Hematopoietic multipotent progenitor cell treated with erythropoietin and hydrocortisone succinate and interleukin-3 and kit ligand, for 4 days (in vitro differentiated cells): ENCODE measurements at places on chromosomes 3 and 15.

- DNase-seq = no peak
Measured at GRCh38 chr15:77717333-77717990, 84.8 kb upstream of the LINGO1 start.

DNA sequence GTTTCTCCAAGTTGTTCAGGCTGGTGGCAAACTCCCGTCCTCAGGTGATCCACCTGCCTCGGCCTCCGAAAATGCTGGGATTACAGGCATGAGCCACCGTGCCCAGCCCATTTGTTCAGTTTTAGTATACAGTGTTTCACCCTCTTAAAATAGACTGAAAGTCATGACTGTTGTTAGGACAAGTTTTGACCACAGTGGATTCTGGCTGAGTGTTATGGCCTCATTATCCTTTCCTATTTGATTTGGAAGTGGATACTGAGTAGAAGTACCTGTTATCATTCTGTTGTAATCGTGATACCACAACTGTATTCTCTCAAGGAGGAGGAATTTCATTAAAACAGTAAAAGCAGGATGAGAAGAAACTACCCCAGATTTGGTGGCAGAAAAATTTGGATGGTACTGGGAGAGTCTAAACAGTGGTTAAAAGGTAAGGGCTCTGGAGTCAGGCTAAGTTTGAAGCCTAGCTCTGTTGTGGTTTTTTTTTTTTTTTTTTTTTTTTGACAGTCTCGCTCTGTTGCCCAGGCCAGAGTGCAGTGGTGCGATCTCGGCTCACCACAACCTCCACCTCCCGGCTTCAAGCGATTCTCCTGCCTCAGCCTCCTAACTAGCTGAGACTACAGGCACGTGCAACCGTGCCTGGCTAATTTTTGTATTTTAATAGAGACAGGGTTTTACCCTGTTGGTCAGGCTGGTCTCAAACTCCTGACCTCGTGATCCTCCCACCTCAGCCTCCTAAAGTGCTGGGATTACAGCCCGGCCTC is 2.6 kb downstream of the MAP2K1 start:
- DNase-seq = no peak

DNA sequence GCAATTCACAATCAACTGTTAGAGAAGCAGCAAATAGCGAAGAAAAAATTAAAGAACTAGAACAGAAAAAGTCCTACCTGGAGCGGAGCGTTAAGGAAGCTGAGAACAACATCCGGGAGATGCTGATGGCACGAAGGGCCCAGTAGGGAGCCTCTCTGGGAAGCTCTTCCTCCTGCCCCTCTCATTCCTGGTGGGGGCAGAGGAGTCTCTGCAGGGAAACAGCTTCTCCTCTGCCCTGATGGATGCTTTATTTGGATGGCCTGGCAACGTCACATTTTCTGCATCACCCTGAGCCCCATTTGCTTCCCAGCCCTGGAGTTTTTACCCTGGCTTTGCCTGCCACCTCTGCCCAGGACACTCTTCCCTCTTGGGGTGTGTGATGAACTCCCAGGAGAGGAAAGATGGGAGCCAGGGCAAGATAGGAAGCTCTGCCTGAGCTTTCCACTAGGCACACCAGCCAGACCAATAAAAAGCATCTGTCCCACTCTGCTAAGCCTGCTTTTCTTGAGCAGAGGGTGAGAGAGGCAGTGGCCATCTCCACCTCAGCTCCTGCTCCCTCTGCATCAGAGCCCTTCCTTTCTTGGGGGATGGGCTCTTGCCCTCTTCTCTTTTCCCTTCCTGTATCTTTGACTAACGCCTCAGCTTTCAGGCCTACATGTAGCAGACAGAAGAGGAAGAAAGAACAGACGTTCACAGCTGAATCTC is 39.4 kb downstream of the PPARG start:
- DNase-seq = no peak

DNA sequence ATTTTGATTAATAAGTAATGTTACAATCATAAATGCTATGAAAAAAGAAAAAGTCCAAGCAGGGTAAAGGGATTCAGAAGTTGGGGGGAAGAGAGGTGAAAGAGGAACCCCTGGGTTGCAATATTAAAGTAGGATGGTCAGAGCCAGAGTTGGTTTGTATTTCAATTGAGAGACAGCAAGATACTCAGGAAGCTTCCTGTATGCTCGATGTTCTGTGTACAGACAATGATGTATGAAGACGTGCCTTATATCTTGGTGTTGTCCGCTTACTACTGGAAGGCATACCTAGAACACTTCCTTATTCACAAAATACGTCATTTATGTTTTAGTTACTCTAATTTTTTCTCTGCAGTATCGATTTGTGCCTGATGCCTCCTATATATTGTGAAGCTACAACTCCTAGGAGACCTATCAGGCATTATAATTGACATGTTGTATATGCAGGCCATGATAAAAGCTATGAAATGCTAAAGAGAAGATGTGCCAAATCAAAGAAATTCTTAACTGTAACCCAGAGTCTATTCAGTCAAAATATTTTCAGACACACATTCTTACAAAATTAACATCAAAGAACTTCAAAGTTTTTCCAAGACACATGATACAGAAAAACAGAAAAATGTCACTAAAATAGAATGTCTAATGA is 87.5 kb downstream of the TBL1XR1 start:
- peak; percentile 22 for DNase-seq

GRCh38 chr3:99708207-99708745 is 69.9 kb downstream of the COL8A1 start:
- no peak for DNase-seq

DNA sequence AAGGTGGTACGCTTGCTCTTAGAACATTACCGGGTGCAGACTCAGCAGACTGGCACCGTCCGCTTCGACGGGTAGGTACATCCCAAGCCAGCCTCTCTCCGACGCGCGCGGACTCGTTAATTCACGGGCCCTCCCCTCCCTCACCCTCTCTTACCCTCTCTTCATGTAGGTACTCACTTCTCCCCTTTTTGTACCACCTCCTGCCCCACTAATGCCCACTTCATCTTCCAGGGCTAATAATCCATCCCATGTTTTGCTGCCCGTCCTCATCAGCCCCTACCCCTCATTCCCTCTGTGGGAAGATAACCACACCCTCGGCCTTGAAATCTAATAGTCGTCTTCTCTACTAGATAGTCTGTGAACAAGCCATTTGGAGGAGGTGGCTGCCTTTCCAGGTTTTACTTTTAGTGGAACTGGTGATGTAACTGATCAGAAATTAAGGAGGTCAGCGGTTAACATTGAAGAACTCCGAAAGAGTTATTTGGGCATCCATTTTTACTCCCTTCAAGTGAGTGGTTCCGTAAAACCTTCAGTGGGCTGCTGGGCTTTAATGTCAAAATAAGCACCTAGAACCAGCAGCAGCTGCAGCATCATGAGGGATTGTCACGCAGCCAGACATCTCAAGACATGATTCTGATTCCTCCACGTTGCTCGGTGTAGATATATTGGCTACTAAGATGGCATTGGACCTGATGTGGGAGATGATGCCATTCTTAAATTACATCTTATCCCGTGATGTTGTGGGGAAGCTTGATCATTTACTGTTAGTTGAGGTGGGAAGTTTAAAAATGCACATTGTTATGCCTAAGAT is 1.3 kb downstream of the FEM1B start:
- peak; percentile 59 for DNase-seq

GRCh38 chr3:28267984-28268849 is 26.8 kb downstream of the CMC1 start:
- no peak for DNase-seq

- DNase-seq = no peak
Measured at GRCh38 chr15:68801572-68802148, 19.0 kb downstream of the ANP32A start.

- peak; percentile 73 for DNase-seq
Measured at GRCh38 chr15:67148196-67148701, 82.8 kb downstream of the SMAD3 start.

DNA sequence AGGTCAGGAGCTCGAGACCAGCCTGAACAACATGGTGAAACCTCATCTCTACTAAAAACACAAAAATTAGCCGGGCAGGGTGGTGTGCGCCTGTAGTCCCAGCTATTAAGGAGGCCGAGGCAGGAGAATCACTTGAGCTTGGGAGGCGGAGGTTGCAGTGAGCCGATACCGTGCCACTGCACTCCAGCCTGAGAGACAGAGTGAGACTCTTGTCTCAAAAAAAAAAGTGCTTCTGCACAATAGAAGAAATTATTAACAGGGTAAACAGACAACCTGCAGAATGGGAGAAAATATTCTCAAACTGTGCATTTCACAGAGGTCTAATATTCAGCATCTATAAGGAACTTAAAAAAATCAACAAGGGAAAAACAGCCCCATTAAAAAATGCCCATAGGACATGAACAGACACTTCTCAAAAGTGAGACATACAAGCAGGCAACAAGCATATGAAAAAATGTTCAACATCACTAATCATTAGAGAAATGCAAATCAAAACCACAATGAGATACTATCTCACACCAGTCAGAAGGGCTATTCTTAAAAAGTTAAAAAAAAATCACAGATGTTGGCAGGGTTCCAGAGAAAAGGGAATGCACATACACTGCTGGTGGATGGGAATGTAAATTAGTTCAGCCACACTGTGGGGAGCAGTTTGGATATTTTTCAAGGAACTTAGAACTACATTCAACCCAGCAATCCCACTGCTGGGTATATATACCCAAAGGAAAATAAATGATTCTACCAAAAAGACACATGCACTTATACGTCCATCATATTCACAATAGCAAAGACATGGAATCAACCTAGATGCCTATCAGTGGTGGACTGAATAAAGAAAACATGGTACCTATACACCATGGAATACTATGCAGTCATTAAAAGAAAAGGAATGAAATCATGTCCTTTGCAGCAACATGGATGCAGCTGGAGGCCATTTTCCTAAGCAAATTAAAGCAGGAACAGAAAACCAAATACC is 75.5 kb downstream of the MSL2 start:
- no peak for DNase-seq
